DMS79 (cell line): ENCODE measurements at places on chromosomes 7 and 10.

DNA sequence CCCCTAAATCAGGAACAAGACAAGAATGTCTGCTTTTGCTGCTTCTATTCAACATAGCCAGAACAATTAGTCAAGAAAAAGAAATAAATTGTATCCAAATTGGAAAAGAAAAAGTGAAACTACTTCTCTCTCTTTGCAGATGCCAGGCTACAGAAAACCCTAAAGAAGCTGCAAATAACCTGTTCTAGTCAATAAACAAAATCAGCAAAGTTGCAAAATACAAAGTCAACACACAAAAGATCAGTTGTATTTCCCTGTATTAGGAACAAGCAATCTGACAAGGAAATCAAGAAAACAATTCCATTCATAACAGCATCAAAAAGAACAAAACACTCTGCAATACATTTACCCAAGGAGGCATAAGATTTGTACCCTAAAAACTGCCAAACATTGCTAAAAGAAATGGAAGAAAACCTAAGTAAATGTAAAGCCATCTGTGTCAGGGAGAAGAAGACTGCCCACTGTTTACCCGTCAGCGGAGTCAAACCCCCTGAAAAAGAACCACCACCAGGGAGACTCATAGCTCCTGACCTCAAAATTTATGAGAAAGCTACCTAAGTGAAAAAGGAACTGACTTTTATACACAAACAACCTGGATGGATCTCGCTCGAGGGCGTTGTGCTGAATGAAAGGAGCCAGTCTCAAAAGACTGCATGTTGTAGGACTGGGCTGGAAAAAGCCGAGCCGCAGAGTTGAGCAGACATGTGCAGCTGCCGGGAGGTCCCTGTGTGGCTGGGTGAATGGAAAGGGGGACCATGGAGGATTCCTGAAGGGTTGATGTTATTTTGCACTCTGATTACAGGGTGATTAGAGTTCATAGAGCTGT is 263.1 kb downstream of the MAD1L1 start:
- DNase-seq = no peak

GRCh38 chr10:75079436-75080083 is 31.9 kb upstream of the SAMD8 start:
- DNase-seq = no peak

DNA sequence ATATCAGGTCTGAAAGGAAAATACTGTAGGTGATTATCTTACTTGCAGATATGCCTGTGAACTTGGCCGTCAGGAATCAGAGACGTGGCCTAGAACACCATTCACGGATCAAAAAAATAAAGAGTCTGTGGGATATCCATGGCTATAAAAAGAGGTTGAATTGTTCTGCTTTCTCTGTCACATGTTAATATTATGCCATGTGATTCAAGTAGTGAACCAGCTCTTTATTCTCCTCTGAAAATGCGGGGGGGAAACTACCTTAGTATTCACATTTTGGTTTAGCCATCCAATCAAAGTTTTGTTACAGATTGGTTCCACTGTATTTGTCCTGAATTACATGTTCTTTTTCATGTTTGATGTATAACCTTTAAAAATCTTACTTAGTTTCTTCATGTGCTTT is 120.5 kb downstream of the CCNY start:
- DNase-seq = no peak

DNA sequence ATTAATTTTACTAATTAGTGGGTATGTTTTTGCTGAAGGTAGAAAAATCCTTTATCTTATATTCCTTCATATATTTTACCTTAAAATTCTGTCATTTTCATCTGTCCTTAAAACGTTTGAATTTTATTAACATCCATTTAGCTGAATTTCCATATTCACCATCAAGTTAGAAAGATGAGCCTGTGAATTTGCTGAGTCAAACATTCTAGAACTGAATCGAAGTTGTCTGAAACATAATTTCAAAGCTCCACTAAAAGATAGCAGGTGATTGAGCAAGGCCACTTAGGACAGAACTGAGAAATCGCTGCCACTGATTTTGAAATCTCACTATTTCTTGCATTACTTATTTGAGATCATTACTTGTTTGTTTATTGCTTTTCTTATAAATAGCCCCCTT is 17.5 kb downstream of the HGF start:
- no peak for DNase-seq

- no peak for DNase-seq
These were observed 12.8 kb upstream of the CARD11 start for GRCh38 chr7:3056234-3057065.

GRCh38 chr7:132655131-132655727 is 79.0 kb upstream of the PLXNA4 start:
- DNase-seq = no peak

DNA sequence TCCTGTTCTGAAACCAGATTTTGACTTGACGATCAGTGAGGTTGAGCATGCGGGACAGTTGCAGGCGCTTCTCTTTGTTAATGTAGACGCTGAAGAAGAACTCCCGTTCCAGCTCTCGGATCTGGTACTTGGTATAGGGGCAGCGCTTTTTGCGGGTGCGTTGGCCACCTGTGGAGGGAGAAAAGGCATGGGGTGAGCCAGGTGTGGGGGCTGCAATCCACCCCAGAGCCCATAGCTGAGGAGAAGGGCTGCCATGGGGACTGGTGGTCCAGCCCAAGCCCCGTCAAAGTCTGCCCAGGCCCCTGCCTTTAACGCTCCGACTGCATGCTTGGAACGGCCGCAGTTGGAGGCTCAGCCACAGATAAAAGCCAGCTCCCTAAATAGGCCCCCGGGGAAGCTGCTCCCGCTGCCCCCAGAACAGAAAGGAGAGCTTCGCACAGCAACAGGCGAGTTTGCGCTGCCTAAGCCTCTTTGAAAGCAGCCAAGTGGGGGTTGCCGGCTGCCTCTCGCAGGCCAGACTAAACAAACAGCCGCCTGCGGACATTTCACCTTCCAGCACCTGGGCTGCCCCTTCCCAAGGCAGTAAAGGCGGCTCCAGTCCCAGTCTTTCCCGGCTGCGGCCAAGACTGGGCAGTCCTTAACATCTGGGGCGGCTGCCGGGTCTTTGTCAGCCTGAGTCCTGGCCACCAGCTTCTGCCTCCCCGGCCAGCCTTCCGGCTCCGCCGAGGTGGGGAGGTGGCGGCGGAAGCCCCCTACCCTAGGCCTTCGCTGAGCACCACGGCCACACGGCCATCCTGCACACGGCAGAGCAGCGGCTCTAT is 2.0 kb downstream of the HOXA11 start:
- DNase-seq = no peak

DNA sequence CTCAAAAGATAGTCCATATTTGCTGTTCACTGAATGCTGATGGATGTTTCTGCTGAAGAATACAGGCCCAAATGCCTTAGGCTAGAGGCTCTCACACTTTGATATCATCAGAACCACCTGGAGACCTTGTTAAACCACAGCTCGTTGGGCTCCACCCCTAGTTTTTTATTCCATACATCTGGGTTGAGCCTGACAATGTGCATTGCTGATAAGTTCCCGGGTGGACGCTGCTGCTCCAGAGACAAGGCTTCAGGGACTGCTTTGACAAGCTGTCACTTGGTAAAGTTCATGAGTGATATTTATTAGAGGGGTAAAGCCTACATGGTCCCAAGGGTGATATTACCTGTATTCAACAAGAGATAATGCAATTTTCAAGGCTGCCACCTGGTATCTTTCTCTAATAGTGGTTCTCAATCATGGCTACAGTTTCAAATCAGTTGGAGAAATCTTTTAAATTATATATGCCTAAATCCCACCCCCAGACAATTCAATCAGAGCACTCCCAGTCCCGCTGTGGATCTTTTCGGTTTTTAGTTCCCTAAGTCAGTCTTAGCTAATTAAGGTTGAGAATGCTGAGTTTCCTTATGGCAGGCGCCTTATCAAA is 107.1 kb upstream of the GSDME start:
- DNase-seq = no peak

DNA sequence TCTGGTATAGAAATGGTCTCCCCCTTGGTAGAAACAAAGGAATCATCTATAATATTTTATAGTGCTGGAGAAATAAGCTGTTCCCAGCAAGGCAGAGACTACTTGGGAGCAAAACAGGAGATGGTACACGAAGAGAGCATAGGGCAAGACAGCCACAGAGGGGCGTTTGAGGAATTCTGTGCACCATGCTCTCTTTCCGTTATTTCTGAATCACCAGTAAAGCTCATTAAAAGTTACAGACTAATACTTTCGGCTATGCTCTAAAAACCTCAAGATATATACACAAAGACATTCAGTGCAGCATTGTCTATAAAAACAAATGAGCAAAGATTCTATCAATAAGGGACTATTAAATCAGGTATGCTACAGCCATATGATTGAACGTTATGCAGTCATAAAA is 68.5 kb upstream of the FHIP2A start:
- DNase-seq = no peak

DNA sequence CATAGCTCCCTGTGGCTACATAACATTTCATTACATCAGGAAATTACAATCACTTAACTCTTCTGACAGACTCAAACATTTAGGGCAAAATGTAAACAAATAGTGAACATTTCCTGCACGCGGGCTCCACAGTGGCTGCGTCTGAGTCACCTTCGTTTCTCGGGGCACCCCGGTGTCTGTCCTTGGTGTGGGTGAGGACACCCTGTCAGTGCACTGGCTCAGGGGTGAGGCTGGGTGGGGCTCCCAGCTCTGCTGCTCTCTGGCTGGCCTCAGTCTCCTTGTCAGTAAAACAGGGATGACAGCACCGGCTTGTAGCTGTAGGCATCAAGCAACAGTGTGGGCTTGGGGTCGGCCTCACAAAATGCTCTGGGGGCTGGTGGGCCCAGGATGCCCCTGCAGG is 237.1 kb upstream of the SHH start:
- no peak for DNase-seq

DNA sequence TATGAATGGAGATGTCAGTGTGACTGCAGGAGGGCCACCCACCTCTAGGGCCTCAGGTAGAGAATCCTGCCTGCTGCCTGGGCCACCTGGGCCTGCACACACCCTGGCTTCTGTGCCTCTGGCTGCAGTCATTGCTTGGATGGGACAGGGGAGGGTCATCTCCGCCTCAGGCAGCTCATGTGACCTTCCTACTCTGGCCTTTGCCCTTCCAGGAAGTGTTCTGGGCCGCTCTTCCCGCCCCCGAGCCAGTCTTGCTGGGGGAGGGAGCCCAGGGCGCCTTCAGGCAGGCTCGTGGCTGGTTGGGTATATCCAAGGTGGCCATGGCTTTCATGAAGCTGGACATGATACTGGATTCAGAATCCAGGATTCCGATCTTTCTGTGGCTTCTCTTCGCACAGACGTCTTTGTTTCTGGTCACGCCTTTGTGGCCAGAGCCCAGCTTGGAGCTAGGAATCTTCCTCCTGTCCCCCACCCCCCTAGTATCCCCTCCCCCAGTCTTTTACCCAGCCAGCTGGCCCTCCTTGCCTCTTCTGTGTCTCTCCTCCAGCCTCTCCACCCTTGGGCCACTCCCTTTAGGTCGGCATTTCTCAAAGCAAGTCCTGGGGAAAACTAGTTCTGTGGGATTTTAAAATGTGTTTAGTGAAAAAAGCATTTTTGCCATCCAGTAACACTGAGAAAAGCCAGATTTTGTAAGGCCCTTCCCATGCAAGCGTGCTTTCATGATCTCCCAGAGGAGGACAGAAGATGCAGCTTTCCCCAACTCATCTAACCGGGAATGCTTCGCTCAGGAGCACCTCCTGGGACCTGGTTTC is 119.6 kb downstream of the ZMIZ1 start:
- DNase-seq = no peak

- no peak for DNase-seq
These were observed 101.1 kb downstream of the RAPGEF5 start for GRCh38 chr7:22255834-22256233.

DNA sequence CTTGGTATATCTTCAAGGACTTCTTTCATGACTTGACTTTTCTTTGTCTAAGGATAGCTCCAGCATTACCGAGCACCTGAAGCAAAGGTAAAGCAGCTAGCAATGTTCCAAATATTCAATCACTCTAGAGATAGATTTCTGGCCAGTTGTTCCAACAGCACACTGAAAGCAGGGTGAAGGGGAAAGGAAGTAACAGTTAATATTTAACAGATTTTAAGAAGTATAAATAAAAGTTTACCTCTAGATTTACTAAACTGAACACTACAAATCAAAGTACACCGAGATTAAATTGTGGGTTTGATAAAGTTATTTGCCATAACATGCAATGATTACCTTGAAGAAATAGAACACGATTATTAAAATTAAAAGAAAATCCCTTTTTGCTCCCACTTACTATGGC is 70.9 kb upstream of the GRID1 start:
- DNase-seq = no peak

- no peak for DNase-seq
These were observed 1.9 kb downstream of the AGBL3 start for GRCh38 chr7:134988161-134988560.

DNA sequence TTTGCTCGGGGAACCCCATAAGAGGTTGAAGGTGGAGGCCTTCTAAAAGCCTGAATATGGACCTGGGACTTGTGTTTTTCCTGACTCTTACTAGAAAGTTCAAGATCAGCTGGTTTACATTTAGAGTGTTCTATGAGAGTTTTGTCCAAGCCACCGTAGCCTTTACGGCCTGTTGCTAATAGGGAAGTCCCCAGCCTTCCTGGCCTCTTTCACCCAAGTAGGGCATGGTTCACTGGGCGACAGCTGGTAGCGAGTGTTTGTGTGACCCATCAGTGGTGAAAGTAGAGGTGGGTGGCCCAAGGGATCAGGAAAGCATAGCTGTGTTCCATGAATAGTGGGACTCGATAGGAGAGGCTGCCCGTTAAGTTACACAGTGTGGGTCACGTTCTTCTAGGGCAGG is 60.1 kb downstream of the RABGEF1 start:
- no peak for DNase-seq

- DNase-seq = no peak
These were observed 8.3 kb upstream of the FRMPD2 start for GRCh38 chr10:48282829-48283228.

- no peak for DNase-seq
These were observed 4.2 kb downstream of the TMEM26 start for GRCh38 chr10:61448841-61449600.

DNA sequence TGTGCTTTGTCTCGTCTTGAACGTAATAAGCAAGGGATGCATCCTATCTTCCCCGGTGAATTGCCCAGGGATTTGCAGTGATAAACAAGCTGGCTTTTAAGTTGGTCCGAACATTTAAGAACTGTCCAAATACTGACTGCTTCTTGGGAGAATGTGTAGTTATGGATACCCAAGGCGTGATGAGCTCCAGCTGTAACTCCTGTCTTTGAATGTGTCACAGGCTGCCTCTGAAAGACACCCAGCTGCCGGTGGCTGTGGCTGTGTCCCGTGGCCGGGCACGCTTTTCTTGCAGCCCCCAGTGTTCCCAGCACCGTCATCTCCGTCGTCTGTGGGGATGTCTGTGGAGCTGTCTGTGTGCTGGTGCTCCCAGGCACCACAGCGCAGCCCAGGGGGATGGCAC is 118.1 kb downstream of the GLRX3 start:
- no peak for DNase-seq

- no peak for DNase-seq
These were observed 196.1 kb upstream of the TCF7L2 start for GRCh38 chr10:112753961-112754411.
